Left renal pelvis (tissue), 4 donors: ENCODE measurements at places on chromosomes 11 and 22. TPM values are rescaled to one million over a fixed set of nuclear protein-coding genes. Genes with fewer than 3 reads are reported as not detected.

TMEM132A gene
- 57.7 TPM for polyA plus RNA-seq

FAM118A gene
- polyA plus RNA-seq, result 32.5 TPM

GRCh38 chr11:133814588-133815100 is 30.7 kb downstream of the SPATA19 start:
- no peak for DNase-seq

DNA sequence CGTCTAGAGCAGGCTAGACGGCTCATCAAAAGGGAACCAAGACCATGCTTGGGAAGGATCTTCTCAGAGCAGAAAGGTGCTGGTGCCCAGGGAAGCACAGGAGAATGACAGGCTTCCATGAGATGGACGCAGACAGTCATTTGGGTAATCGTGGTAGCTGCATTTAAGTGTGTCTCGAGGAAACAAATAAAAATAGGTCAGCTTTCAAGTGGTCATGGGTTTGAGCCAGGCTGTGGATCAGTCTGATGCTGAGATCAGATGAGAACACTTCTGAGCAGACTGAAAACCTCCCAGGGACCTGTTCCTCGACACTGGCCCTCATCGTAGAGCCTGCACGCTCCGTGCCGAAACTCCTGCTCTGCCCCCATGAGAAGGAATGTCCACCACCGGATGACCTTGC is 4.7 kb downstream of the CARS1 start:
- no peak for DNase-seq

GRCh38 chr22:46076651-46077339 is 73.5 kb upstream of the PPARA start:
- no peak for DNase-seq

- no peak for DNase-seq
Observed at GRCh38 chr11:27274854-27275395, 88.1 kb downstream of the CCDC34 start.

GRCh38 chr11:1023811-1024596 is 12.5 kb downstream of the MUC6 start:
- DNase-seq, result no peak
